Adipocyte (in vitro differentiated cells): ENCODE measurements at places on chromosomes 2 and 18.
A peak's percentile ranks its signal among the peaks of the same experiment; 100 is the strongest.

DNA sequence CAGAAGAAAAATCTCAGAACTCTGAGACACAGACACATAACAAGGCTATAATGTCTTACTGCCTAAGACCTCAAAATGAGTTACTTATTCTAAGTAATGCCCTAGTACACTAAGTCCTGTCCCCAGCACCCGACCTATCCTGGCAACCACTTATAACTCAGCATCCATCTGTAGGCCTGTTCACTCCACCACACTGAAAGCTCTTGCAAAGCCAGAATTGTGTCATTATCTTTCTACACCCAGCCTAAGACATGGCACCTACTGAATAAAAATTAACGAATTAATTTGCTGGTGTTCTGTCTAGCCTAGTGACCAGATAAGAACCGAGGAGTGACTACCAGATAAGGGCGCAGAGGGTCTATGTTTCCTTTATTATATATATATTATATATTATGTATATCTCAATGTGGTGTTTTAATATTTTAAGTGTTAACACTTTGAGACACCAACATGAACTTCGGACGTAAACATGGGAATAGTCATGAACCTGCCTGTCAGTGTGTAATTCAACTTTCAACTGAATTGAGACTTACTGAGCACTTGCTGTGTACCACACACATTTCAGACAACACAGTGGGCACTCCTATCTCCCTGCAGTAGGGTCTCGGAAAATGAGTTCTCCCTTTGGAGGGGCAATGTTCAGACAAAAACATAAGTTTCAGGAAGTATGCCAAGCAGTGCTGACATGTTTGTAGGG lies 27.7 kb downstream of the TMEM131 start:
- DNase-seq, result no peak

DNA sequence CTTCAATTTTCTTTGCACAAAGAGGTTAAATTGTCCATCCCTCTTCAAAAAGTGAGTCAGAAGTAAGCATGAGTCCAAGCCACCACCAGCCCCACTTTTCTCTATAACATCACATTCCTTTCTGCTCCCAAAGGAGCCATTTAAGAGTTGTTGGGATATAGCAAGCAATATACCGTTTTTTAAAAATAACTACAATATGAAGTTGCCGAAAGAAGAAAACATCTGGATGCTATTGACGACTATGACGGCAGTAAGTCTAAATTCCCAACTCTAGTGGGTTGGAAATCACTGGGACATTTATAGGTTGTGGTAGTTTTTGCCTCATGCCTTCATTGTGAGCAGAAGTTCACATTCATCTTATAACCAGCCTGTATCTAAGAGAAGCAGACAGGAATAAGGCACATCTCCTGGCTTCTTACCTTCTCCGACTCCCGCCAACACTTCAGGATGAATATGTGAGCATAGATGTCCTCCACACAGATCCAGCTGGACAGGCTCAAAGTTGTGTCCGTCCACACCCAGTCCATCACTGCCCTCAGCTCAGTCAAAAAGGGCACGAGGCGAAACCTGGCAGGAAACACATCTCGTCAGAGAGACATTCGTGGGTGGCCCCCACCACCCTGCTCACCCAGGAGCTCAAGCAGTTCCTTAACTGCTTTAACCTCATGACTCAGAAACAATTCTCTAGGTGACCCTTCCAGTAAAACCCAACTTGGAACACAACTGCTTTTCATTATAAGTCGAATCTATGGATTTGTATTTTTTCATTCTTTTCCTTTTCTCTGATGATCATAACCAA lies 163.6 kb downstream of the NAPG start:
- no peak for DNase-seq

- DNase-seq, result no peak
These were observed 487.2 kb downstream of the GALR1 start for GRCh38 chr18:77736842-77737241.

- no peak for DNase-seq
These were observed 71.3 kb upstream of the ZNF804A start for GRCh38 chr2:184527058-184527457.

- DNase-seq, result peak; percentile 98
These were observed at the start of gene GLS for GRCh38 chr2:190880378-190881083. Gene GLS, plus strand, starts transcription at chr2:190880821. Its CDS starts 264 bp downstream, at chr2:190881085.

DNA sequence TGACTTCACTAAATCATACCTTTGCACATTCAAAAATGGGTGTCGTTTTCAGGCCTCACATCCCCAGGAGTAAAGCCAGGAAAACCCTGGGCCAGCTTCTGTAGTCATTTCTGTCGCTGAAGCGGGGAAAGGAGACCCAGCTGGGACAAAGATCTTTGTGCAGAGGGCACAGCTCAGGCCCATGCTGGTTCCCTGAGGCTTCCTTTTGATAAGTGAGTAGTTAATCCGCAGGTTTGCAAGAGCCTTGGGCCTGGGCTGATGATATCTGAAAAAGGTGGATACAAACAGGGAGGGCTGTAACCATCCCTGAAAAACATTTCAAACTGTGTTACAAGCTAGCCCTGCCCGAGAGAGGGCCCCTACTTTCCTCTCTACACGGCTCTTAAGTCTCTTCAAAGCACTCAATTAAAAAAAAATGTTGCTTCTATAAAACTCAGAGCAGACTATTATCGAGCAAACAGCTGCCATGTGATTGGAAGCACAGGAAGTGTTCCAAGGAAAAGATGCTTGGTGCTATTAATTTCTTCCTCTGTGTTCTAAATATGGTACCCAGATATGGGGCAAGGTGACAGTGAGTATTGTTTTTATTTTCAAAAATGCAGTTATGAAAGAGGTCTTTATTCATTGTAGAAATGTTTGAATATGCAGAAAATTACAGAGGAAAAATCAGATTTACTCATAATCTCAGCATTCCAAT lies 117.2 kb downstream of the LNPK start:
- no peak for DNase-seq

- peak; percentile 92 for DNase-seq
These were observed 391.6 kb downstream of the NBAS start for GRCh38 chr2:15169326-15170069.

DNA sequence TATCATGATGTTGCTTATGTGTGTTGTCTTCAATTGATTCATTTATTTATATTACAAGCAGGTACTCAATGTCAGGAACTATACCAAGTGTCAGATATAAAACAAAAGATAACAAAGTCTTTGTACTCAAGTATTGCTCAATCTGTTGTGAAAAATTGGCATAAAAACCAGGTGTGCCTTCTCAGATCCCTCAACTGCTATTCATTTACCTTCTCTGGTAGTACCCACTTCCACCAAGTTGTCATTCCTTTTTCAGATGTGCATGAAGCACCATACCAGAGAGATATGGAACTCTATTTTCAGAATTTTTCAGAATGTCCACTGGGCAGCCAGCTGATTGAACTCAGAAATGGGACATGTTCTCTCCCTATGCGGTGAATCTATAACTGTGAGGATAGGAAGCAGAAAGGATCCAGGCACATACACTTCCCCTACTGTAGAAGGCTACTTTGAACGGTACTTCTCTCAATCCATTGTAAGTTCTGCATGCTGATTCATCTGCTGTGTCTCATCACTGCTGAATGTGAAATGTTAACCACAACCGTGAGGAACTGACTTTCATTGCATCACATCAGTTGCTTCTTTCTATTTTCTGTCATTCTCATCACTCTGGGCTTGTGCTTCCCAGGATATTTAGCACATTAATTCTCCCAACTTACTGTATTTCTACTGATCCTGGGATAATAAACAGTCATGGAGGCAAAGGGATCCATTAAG lies 1621.3 kb downstream of the SUCLG1 start:
- peak; percentile 75 for DNase-seq
